ENCODE measurements at places on chromosomes 2 and 18.

- no peak for DNase-seq
Measured at GRCh38 chr2:214135966-214136365, 274.9 kb upstream of the VWC2L start.

DNA sequence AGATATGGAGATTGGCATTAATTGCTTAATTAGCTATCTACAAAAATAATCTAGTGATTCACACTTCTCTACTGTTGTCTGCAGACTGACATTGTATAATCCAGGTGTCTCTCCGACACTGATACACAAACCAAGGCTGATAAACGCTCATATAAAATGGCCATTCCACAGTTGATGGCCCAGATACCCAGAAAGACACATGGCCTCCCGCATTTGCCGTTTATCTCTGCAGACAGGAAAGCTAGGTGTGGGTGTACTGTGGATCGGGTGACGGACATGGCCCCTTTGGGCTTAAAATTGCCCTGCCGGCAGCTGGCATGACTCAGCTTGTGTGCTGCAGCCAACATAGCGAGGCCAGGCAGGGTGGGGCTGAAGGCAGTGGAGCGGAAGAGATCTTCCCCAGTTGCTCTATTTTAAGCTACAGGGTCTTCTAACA is 18.5 kb downstream of the PMAIP1 start:
- no peak for DNase-seq

- DNase-seq = no peak
Measured at GRCh38 chr2:110679865-110680264, 2.0 kb upstream of the BUB1 start.

DNA sequence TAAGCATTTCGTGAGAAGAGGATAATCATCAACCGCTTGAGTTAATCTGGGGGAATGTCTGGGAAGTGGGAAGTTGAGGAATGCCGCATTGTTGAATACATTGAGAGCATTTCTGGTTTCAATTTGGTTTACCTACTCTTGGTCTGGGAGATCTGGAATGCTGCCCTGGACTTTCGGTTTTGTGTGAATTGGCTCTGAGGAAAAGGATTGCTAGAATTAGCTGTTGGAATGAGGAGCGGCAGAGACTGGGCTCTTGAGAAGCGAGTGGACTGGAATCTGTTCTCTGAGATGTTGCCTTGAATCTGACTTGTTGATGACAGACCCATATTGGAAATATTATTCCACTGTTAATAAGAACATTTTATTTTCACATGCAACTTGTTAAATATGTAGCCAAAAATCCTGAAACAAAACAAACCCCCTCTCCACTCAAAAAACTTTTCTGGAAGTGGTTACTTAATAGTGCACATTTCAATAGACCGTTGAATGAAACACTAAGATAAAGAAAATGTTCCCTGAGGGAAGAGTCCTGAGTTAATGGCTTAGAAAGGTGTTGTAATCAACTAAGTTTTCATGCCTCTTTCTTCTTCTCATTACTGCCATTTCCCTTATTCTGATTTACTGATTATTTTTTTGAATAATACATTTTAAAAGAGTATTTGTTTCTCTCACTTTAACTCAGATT is 50.8 kb downstream of the PTPRM start:
- no peak for DNase-seq

GRCh38 chr2:182726473-182726872 is 10.4 kb downstream of the DNAJC10 start:
- DNase-seq = no peak

GRCh38 chr18:46054956-46055837 is 16.9 kb downstream of the PSTPIP2 start:
- no peak for DNase-seq

DNA sequence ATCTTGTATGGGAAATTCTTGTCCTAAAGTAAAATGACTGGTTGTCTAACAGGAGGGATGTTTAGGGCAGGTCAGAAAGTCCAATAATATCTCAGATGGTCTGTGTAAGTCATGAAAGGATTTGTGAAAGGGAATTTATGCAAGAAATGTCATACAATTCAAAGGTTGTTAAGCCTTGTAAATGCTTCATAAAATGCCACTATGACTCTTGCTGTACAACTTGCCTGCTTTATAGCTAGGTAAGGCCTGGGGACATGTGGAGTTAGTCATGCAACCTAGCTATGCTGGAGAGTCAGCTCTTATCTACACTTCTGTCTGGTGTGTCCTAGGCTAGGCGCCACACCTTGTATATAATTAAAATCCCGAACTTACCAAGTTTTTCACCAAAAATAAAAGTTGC is 36.9 kb upstream of the VWA3B start:
- DNase-seq = no peak

DNA sequence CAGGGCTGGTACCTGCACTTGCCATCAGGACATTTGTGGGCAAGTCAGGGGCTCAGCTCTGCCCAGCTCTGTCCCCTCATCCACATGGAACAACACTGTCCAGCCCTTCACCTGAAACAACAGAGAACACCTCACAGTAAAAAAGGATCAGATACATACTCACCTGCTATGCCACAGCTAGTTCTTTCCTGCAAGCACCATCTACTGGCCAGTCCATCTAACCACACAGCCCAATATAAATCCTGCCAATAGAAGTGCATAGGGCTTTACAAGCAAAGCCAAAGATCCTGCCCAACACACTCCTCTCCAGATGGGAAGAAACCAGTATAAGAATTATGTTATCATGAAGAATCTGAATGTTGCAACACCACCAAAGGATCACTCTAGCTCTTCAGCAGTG is 52.2 kb upstream of the GALNT13 start:
- DNase-seq = no peak

All from activated CD8-positive, alpha-beta memory T cell treated with anti-CD3 and anti-CD28 coated beads for 4 hours (primary cell).